Fibroblast of pulmonary artery (primary cell): ENCODE measurements at places on chromosomes 5 and 9.
A peak's percentile ranks its signal among the peaks of the same experiment; 100 is the strongest.

DNA sequence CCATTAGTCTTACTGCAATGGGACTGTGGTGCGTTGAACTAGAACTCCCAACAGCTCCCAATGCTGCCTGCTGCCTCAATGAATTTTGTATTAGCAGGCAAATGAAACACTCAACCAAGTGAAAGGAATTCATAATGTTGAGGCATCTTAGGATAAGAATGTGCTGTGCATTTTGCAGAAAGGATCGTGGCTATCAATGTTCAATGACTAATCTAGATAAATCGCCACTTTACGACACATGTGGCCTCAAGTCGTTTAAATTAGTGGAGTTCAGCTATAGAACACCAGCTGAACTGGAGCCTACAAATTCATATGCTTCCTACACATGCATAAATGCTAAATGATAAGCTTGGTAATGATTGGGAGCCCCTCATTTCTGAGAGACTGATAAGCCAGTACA lies 318.4 kb downstream of the PSAT1 start:
- no peak for DNase-seq

DNA sequence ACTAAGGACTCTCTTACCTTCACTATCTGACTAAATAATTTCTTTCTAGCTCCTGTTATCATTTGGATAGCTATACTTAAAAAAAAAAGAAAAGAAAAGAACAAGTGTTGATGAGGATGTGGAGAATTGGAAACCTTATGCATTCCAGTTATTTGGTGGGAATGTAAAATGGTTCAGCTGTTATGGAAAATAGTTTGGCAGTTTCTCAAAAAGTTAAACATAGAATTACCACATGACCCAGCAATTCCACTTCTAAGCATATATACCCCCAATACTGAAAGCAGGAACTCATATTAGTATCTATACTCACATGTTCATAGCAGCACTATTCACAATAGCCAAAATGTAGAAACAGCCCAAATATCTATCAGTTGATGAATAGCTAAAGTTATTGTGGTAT lies 61.1 kb downstream of the GNA14 start:
- DNase-seq: no peak

DNA sequence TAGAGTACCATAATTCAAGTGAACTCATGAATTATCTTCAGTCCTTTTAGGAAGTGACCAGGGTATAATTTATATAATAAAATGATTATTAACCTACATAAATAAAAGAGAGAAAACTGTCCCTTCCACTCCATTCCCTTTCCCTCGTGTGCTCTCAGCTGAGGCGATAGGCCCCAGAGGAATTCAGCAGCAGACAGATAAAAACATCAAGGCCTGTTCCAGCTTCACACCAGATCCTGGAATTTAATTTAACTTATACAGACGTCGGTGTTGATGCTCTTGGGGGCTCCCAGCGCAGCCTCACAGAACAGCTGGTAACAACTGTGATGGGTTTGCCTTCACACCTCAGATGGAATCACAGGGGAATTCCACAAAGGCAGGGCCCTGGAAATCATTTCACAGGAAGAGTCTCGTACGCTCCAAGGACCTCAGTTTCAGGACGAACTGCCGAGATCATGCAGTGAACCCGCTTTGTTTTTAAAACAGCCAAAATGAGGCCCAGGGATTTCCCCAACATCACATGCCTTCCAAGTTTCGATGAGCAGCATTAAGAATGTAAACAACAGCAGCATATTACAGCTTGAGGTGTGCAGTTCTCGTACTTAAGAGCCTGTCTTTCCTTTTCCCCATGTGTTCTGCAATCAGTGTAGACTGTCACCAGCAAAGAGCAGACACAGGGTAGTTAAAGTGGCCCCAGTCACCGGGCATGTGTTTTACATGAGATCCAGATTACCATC lies 73.6 kb upstream of the ALDH1B1 start:
- peak; percentile 54 for DNase-seq

- no peak for DNase-seq
These were observed 90.5 kb downstream of the MARCHF3 start for GRCh38 chr5:126939887-126940286.

DNA sequence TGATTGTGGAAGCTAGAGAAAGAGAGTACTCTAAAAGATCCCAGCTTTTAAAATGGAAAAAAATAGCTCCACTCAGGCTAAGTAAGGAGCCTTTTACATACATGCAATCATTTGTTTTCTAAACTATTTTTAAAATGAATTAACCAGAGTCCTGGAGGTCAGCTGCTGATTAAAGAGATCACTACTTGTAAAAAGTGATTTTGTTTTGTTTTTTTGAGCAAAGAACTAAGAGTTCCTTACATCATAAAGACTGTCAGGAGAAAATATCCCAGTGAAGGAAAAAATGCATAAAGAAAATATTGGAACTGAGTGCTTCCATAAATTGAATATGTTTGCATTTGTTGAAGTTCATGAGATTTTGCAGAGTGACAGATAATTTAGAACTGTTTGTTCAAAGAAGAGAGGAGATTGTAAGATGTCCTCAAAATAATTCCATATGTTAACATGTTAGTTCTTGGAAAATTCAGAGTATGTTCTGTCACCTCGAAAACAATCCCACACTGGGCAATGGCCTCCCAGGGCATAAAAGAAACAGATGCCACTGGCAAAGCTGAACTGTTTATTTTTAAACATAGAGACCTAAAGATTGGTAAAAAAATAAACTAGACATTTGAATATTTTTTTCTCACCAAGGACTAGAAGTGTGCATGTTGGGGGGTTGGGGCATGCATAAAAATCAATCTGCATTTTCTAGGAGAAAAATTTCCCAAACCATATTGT lies 264.7 kb downstream of the NPR3 start:
- no peak for DNase-seq

- no peak for DNase-seq
These were observed 369.3 kb upstream of the IRX1 start for GRCh38 chr5:3226196-3226920.

DNA sequence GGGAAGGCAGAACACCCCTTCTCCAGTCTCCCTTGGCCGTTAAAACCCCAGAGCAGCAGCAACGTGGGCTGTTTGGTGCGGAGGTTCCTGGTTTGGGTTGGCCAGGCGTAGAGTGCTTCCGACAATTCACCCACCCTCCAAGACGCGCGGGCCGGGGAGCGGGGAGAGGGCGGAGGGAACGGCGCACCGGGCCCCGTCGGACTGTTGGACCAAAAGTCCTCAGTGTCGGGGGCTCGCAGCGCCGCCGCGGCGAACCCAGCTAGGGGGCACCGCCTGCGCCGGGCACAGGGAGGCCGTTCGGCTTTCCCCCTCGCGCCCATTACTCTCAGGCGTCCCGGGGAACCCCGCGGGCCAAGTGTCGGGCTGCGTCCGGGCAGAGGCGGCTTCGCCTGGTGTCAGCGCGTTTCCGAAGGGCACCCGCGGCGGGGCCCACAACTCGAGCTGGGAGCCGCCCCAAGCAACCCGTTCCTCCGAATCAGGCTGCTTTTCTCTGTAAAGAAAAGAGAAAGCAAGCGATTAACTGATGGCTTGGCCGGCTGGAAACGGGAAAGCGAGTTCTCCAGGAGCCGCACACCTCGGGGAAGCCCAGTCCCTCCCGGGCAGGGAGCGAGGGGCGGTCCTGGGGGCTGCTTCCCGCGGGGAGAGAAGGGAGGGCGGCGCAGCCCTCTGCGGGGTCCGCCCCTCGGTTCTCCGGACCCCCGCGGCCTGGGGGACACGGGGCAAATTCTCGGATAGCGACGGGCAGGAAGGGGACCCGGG lies 145.5 kb downstream of the ERCC6L2 start:
- DNase-seq: peak; percentile 20

- no peak for DNase-seq
These were observed 185.1 kb upstream of the DMAC1 start for GRCh38 chr9:7984692-7985091.
